NCI-H69 (cell line): ENCODE measurements at places on chromosomes 3 and 15.

- DNase-seq: no peak
Measured at GRCh38 chr3:137988982-137989381, 21.0 kb upstream of the CLDN18 start.

- DNase-seq: peak; percentile 16
Measured at GRCh38 chr3:172692751-172693338, 18.0 kb downstream of the NCEH1 start.

- no peak for DNase-seq
Measured at GRCh38 chr3:139687431-139687830, 9.7 kb upstream of the NMNAT3 start.

GRCh38 chr3:127069814-127070440, 87.0 kb downstream of the PLXNA1 start:
- no peak for DNase-seq

- DNase-seq: no peak
Measured at GRCh38 chr15:35713733-35714132, 167.8 kb upstream of the DPH6 start.

- peak; percentile 5 for DNase-seq
Measured at GRCh38 chr3:157767607-157768006, 264.4 kb upstream of the VEPH1 start.

GRCh38 chr3:139309061-139309591, 34.7 kb upstream of the MRPS22 start:
- DNase-seq: no peak

DNA sequence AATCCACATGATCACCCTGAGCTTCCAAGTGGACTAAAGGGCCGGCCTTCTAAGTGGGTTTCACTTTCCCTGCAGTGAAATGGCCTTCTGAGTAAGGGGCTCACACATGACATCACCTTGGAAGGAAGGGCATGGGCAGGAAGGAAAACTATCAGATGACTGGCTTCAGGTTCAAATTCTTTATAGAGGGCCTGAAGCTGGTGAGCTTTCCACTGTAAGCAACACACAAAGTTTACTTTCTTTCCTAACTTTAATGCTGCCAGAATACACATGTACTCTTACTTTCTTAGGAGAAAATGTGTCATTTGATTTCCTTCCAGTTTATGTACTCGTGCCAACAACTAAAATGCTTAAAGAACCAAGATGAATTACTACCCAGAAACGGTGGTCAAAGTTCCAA, 475.6 kb downstream of the FOXP1 start:
- no peak for DNase-seq

- DNase-seq: no peak
Measured at GRCh38 chr3:133209871-133210550, 171.8 kb downstream of the TMEM108 start.

- DNase-seq: peak; percentile 76
Measured at GRCh38 chr3:49868862-49869466, 742 bp downstream of the CAMKV start.

GRCh38 chr3:127045435-127046045, 62.6 kb downstream of the PLXNA1 start:
- DNase-seq: peak; percentile 59

GRCh38 chr3:60282866-60283265, 968.4 kb downstream of the FHIT start:
- DNase-seq: peak; percentile 93

GRCh38 chr3:133479895-133480669, 80.2 kb downstream of the BFSP2 start:
- DNase-seq: no peak

- DNase-seq: no peak
Measured at GRCh38 chr3:186421946-186422345, 59.9 kb upstream of the DGKG start.

GRCh38 chr3:162082516-162082915, 585.9 kb downstream of the OTOL1 start:
- no peak for DNase-seq

DNA sequence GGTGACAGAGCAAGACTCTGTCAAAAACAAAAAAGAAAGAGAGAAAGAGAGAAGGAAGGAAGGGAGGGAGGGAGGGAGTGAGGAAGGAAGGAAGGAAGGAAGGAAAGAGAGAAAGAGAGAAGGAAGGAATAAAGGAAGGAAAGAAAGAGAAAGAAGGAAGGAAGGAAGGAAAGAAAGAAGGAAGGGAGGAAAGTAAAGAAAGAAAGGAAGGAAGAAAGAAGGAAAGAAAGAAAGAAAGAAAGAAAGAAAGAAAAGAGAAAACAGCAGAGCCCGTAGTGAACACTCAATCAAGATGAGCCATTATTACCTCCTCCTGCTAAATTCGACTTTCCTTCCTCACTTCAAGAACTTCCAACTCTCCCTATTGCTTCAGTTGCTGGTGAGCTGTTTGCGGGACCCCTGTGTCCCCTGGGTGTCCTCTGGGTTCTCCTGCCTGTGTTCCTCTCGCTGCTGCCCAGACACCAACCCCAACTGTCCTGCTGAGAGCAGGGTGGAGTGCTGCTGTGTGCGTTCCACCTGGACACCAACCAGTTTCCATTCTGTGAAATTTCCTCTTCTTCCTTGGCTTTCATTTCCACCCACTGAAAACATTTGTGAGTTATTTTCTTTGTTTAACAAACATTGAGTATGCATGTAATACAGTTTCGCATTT, 266.4 kb downstream of the FAM43A start:
- DNase-seq: no peak

DNA sequence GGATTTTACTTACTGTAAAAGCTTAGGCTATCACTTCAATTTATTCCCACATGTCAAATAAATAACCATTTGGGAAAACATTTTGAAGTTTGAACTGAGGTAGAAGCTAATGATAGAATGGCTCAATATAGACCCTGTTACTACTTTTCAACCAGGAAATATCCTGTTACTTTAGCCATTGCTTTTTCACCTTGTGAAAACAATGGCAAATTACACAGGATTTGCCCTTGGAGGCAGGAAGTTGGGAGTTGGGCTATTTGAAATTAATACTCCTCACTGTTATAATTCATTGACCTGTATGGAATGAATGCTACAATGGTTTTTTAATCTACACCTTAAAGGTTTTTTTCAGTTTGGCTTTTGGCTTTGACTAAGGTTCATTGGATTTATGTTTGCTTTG, 98.1 kb upstream of the UBE2E2 start:
- DNase-seq: no peak

- DNase-seq: no peak
Measured at GRCh38 chr15:91129436-91129835, 29.4 kb downstream of the SV2B start.

- DNase-seq: peak; percentile 52
Measured at GRCh38 chr15:84734794-84735479, 13.5 kb upstream of the ZNF592 start.

DNA sequence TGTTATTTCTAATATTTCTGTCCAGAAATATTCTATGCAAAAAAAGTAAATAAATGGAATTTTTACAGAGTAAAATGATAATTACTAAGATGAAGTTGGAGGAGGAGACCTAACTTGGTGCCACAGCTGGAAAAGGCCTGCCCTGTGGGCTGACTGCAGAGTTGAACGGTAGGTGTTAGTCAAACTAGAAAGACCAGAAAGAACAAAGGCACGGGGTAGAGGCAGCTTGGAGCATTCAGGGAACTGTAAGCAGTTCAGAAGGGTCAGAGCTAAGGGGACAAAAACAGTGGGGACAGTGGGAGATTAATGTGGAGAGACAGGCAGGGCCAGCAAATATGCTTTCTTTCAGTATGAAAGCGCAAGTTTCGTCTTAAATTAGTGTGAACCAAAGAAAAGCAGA, 39.3 kb upstream of the PTPRG start:
- DNase-seq: no peak

DNA sequence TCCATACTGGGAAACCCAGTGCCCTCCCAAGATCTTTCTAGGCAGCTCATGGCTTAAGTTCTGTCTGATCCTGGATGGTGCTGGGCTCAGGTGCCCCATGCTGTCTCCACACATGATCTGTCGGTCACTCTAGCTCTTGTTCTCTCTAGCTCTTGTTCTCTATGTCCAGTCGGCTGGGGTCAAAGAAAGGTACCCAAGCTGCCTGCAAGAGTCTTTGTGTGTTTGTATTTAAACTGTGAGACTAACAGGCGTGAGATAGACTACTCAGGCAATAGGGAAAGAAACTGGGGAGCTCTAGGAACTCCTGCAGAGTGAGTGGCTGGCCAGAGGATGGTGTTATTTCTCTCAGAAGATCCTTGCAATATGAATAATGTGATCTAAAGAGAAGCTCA, 40.2 kb downstream of the GPR156 start:
- peak; percentile 4 for DNase-seq

DNA sequence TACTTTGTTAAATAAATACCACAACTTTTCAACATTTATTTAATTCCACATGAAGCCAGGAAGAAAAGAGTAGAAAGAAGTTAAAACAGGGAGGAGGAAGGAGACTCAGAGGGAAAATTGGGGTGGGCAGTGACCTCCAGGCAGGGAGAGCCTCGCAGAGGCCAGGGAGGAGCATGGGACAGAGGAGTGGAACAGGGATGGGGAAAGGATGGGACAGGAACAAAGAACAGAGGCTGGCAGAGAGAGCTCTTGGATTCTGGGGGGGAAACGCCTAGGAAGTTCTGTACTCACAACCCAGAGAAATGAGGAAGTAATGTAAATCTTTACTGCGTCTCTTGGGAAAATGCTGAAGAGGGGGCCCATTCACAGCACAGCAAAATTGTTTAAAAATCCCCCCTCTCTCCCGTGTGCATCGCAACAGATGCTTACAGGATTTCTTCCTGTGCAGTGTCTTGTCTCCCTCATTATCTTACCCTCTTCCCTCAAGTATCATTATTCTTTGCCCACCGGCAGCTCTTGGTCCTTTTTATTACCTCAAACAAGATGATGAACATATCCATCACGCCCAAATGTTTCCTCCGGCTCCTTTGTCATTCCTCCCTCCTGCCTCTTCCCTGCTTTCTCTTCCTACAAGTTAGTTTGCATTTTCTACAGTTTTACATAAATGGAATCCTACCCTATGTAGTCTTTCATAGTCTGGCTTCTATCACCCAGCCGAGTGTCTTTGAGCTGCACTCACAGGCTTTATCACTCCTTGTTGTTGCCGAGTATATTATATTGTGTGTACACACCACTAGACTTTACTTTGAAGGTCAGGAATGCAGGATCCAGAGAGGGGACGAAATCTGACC, 65.5 kb downstream of the ARHGAP31 start:
- DNase-seq: no peak

DNA sequence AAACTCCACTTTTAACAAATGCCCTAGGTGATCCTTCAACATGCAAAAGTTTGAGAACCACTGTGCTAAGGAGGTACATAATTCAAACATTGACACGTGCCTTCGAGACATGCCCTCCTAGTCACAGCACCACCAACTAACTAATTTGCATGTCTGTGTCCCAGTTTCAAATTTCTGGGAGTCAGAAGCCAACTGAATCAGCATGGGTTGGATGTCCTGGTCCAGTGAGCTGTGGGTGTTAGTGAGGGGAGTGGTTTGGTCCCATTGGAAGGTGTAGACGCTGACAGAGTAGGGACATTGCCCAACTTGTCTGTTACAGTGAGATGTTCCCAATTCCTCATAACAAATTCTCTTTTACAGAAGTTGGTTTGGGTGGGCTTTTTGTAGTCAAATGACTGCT, 67.3 kb upstream of the ADPGK start:
- no peak for DNase-seq

- DNase-seq: no peak
Measured at GRCh38 chr3:113079218-113079961, 88.6 kb downstream of the GTPBP8 start.

DNA sequence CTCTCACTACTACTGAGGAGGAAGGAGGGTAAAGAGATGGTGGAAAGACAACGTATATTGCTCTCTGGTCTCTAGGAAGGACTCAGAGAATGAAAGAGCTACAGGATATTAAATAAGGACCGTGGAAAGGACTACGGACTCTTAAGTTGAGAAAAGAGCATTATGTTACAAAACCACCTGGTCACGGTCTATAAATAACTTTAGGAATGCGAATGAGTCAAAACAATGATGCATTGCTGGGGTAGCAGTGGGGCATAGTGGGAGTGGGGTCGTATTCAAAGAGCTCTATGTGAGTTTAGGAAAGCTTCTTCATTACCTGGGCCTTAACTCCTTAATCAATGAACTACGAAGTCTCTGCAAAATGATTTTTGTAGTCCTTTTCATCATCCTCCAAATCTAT, 295.7 kb upstream of the SOX14 start:
- no peak for DNase-seq

DNA sequence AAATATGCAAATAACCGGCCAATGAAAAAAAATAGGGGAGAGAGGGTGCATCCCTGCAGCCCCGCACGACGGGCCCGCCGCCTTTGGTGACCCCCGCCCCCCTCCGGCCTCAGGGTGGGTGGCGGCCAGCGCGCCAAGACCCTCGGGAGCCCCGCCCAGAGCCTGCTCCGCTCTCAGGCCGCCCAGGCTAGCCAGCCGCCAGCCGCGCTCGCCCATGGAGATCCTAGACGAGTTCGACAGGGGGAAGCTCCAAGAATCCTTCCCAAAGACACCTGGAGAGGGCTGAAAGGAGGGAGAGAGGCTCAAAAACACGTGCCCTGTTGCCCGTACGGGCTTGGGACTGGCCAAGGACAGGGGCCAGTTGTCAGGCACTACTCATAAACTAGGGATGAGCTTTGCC, 434.0 kb downstream of the NR2F2 start:
- DNase-seq: no peak

DNA sequence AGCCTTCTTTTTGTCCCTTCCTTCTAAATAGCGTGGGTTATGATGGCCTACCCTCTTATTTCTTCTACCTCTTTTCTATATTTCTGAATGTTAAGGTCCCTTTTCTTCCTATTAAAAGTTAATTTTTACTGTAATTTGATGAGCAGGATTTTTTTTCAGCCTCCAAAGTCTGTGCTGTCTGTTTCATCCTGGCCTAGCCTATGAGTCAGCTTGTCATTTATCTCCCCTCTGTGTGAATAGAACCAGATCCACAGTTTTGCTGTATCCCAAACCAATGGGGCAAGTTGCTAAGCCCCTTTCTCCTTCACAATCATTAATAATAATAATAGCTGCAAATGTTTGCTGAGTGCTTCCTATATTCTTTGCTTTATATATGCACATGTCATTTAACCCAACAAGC, 18.1 kb upstream of the C3orf38 start:
- no peak for DNase-seq
